Body of pancreas (tissue), 4 donors: ENCODE measurements at places on chromosomes 1 and 21.
A peak's percentile ranks its signal among the peaks of the same experiment; 100 is the strongest.

GRCh38 chr1:222161676-222162075 is 386.2 kb downstream of the HHIPL2 start:
- DNase-seq, result no peak

DNA sequence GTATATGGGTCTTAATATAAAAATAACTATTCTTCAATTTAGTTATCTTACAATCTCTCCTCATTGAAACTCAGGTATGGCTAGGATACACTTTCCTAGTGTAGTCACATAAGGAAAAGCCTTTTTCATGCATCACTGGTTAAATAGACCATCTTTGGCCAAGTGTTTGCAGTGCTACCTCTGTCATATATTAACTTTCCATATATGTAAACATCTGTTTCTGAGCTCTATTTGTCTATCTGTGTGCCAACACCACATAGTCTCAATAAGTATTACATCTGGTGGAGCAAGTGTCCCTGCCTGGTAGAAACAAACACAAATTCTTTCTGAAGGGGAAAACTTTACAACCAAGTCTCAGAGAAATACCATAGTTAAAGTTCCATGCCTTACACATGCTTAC is 134.6 kb downstream of the TSEN15 start:
- no peak for DNase-seq

GRCh38 chr1:22731924-22732720 is 21.5 kb downstream of the EPHB2 start:
- DNase-seq, result no peak

GRCh38 chr1:211723273-211723672 is 47.9 kb upstream of the NEK2 start:
- DNase-seq, result no peak

DNA sequence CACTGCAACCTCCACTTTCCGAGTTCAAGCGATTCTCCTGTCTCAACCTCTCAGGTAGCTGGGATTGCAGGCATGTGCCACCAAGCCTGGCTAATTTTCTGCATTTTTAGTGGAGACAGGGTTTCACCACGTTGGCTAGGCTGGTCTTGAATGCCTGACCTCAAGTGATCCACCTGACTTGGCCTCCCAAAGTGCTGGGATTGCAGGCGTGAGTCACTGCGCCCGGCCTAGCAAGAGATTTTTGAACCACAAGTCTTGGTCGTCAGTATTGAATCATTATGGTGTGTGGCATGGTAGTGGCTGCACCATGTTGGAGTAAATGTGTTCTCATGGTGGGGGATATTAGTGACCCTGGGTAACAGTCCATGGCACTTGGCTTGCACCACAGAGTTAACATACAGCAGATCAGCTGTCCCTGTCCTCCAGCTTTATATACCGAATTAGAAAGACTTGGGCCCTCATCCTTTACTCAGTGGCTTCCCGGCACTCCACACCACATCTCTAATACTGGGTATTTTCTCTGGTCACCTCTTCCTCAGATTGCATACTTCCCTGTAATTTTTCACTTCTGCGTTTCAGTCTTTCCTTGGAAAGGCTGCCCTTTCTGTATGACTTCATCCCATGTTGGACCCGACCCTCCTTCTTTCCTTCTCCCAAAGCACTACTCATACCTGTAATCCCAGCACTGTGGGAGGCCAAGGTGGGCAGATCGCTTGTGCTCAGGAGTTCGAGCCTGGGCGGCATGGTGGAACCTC is 25.1 kb downstream of the AK4 start:
- no peak for DNase-seq

- no peak for DNase-seq
Measured at GRCh38 chr21:41367301-41367944, 5.6 kb downstream of the MX2 start.

- no peak for DNase-seq
Measured at GRCh38 chr1:201229771-201230635, 39.4 kb downstream of the IGFN1 start.

GRCh38 chr1:43881415-43881814 is 52.2 kb upstream of the ARTN start:
- DNase-seq, result no peak

- peak; percentile 36 for DNase-seq
Measured at GRCh38 chr1:163410073-163410999, 88.6 kb downstream of the NUF2 start.
